Immature natural killer cell (primary cell): ENCODE measurements at places on chromosomes 4 and X. TPM values are rescaled to one million over a fixed set of nuclear protein-coding genes. Genes with fewer than 3 reads are reported as not detected.

DNA sequence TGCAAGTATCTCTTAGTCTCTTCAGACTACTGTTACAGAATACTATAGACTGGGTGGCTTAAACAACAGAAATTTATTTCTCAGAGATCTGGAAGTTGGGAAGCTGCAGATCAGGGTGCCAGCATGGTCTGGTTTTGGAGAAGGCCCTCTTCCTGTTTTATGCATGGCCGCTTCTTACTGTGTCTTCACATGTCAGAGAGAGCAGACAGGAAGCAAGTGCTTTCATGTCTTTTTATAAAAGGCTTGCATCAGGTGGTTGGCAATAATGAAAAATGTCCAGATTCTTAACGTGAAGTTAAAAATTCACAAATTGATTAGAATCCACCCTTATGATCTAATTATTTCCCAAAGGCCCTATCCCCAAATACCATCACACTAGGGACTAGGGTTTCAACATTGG is 284.9 kb downstream of the RPA4 start:
- no peak for DNase-seq

GRCh38 chr4:132123870-132124623 is 1025.0 kb upstream of the PCDH10 start:
- DNase-seq: no peak

GRCh38 chr4:21113496-21114223 is 413.4 kb downstream of the PACRGL start:
- DNase-seq: no peak

GRCh38 chrX:33989936-33990335 is 142.2 kb downstream of the FAM47A start:
- no peak for DNase-seq

GRCh38 chr4:123659262-123659661 is 262.7 kb downstream of the SPRY1 start:
- DNase-seq: no peak

DNA sequence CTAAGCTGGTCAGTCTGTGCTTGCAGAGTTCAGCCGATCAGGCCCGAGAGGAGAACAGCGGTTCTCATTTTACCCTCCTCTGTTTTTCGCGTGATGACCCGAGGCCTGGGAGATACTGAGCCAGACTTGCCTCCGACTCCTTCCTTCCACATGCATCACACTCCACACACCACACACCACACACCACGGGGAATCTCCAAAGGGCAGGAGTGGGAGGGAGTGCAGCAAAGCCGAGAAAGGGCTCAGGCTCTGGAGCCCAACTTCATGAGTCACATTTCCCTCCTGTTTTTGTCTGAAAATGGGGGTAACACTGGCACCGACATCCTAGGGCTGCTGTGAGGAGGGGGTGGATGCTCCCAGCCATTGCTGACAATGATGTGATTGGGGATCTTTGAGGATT is 38.9 kb downstream of the TKTL1 start:
- DNase-seq: no peak

Gene MAGEA2B
- polyA plus RNA-seq: not detected

Gene TCEANC
- 10.8 TPM for polyA plus RNA-seq
